ENCODE measurements at places on chromosomes 2 and 18. TPM values are rescaled to one million over a fixed set of nuclear protein-coding genes. Genes with fewer than 3 reads are reported as not detected.

PLGLB1 gene
- 1.2 TPM for total RNA-seq

GBX2 gene
- under 0.01 TPM for total RNA-seq

ADCY3 gene
- total RNA-seq = 48.9 TPM

IL37 gene
- not detected for total RNA-seq

ESPNL gene
- 0.39 TPM for total RNA-seq

SERPINB11 gene
- total RNA-seq = not detected

MOCOS gene
- 8.8 TPM for total RNA-seq

CRYBA2 gene
- total RNA-seq = not detected

Data from subcutaneous preadipocyte (primary cell).